GM23248 (cell line): ENCODE measurements at places on chromosomes 5 and 9.

DNA sequence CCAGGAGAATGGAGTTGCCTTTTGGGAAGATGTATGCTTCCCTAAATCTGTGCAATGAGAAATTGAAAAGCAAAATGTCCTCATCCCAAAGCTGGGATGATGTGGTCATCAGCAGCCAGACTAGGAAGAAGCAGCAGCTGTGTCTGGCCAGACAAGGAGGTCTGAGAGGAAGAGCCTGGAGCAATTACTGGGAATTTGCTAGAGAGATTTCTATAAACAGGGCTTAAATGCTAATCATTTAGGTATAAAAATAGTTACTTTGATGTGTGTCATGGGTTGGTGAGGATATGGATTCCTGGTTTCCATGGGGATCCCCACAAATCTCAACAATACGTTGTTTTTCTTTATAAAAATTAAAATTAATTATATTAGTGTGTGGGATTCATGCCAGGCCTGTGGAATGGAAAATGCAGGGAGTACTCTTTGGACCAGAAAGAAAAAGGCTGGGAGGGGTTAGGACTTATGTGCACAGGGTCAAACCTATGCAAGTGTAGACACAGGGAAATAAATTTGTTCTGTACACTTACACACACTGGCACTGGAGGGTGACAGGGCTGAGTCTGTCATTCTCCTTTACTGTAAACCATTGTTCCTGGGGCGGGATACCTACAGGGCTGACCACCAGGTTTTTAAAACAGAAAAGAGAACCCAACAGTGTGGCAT is 58.7 kb upstream of the TRPC7 start:
- DNase-seq = no peak

DNA sequence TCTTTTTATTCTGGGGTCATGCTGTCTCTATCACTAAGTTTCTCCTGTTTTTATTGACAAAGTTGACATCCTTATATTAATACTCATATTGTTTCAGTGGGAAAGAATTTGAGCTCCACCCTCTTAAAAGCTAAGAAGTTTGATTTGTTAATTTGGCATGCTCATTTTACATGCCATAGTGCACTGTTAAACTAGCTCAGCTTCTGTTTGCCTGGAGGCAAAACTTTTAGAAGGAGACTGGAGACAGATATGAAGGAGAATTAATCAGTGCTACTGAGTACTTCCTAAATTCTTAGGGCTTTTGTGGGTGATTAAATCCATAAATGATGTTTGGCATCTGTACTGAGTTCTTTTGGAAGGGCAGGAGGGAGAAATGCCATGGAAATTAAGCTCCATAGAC is 138.9 kb downstream of the NTRK2 start:
- DNase-seq = no peak

DNA sequence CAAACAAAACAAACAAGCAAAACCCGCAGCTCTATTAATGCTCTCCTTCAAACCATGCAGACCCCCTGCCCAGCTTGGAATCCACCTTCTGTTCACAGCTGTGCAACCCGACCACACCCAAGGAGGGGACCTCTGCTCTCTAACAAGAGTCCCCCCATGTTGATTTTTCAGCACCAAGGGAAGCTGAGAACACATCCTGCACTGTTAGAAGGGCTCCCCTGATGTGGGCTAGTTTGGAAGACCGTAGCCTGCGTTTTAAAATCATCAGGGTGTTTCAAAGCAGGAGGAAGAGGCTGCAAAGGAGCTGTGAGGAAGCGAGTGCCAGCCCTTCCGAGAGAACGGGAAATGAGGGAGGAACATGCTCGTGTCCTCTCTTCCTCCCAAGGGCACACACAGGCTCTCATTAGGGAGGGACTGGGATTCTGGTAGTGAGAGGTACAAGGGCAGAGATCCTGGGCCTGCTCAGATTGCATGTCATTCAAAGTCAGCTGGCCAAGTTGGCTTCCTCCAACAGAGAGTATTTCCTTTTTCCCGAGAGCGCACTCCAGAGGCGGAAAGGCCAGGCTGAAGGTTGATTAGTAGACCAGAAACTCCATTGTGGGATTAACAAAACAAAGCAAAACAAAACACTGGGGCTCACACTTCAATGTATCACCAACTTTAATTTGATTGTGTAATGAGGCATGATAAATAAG is 185.9 kb downstream of the SEMA6A start:
- DNase-seq = no peak

- DNase-seq = no peak
These were observed 2.4 kb downstream of the MRPS2 start for GRCh38 chr9:135502873-135503321.

DNA sequence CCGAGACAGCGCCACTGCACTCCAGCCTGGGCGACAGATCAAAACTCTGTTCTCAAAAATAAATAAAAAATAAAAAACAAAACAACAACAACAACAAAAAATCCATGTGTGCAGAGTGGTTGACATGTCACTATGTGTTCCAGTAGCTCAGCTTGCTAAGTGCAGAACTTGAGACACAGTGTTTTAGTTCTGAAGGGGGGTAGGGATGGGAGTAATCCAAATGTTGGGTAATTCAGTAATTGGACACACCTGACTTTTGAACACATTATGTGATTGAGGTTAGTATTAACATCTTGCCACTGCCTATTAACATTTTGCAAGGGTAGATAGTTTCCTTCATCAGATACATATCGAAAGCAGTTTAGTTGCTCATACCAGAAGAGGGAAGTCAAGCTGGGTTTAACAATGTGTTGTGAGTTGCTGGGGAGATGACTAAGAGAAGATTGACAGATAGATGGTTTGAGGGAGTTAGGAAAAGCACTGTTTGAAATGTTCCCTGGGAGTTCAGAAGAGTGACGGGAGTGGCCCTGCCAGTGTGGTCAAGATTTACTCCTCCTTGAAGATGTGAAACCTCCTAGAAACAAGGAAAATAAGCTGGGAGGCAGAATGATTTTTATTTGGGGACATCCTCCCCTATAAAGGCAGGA is 928 bp downstream of the HACD4 start:
- DNase-seq = peak; percentile 72

DNA sequence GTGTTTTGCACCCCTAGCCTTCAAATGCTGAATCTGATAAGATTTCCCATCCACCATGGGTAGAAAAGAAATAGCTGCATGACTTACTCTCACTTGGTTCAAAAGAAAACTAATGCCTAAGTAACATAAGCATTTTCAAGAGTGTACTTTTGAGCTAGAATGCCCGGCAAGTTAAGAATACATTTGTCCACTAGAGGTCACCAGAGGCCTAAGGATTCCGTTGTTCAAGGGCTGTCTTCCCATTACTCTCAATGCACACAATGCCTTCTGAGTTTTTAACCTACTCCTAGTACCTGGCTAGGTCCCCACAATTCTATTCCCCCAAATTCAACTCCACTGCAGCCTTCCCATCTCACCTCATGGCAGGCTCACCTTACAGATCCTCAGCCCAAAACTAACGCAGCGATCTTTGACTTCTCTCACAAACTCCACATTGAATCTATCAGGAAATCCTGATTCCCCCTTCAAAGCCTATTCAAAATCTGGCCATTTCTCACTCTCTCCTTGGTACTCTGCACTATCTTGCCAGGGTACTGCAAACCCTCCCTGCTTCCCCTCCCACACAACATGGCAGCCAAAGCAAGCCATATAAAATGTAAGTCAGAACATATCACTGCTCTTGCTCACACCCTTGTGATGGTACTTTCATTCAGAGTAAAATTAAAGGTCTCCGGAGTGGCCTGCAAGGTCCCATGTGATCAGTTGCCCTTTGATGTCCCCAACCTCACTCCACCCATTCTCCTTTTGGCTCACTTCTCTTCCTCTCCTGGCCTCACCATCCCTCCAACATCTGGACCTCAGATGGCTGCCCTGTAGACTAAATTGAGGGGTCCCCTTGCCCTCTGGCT is 13.4 kb downstream of the OXCT1 start:
- DNase-seq = peak; percentile 75

DNA sequence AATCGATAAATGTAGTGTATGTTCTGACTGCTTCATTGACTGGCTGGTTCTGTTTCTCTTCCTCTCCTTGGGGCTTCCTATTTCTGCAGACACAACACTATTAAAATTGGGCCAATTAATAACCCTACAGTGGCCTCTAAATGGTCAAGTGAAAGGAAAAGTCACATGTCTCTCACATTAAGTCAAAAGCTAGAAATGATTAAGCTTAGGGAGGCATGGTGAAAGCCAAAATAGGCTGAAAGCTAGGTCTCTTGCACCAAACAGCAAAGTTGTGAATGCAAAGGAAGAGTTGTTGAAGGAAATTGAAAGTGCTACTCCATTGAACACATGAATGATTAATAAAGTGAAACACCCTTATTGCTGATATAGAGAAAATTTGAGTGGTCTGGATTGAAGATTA is 58.2 kb downstream of the CCNH start:
- DNase-seq = no peak

DNA sequence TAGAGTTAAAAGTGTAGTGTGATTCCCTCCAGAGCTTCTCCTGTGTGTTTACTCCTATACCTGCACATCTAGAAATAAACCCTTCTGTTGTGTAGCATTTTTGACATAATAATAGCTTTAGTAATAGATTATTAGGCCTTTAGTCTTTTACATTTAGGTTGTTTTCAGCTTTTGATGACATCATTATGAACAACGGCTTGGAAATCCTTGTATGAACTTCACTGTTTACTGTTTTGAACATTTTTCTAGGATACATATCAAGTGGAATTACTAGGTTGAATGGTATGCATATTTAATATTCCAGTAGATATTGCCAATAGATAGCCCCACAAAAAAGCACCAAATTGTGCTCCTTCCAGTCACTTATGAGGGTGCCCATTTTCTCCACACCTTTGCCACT is 174.0 kb downstream of the ARHGAP26 start:
- DNase-seq = peak; percentile 51

DNA sequence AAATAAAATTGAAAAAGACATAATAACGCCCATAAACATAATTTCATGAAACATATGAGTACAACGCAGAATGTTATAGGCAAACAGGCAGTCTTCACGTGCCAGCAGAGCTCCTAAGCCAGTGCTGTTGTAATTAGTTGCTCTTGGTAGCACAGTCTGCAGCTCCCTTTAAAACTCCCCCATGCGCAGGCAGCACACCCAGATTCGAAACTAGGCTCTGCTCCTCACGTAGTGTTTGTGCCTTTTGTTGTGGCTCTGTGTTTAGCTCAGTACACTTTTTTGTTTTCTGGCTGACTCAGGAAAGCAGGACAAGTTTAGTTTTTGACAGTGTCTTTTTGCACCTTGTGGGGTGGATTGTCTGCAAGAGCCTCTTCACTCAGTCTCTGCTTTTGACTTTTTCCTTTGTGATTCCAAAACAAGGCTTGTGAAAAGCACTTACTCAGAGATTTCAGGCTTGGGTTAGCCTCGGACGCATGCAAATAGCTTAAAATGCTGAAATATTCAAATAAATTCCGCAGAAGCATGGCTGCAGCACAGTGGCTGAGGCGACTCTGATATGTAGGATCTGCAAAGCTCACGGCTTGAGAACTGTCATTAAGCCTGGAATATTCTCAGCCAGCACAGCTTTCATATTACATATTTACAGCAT is 113.6 kb downstream of the IRX1 start:
- no peak for DNase-seq

DNA sequence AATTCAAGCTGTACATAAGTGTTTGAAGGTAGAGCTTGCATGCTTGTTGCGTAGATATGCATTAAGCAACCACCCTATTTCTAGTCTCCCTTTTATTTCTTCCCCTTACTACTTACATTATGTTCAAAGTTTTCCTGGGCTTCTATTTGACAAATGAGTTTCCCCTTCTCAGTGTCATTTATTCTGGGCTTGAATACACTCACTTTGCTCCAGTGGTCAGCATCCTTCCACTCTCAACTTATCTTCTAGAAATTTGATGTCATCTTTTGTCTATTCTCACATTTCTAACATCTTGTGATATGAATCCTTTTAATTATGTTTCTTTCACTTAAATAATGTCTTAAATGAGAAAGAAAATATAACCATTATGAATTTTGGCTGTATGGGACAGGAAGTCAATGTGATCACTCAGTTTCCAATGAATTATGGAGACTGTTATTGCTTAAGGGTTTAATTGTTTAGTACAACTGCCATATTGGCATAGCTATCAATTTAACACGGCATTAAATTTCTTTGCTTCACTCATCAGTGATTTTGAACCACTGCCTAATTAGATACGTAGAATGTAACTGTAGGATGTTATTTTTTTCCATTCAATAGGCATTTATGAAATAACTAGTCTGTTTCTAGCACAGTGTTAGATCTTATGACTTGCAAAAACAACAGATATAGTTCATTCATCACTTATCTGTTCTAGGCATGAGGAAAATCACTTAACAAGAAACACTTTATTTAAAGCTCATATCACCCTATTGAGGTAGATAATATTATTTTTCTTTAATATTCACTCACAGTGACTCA is 105.5 kb upstream of the CDH12 start:
- no peak for DNase-seq

GRCh38 chr9:129575818-129576217 is 45.1 kb downstream of the C9orf50 start:
- peak; percentile 33 for DNase-seq

- peak; percentile 89 for DNase-seq
These were observed 587 bp downstream of the UBE2R2 start for GRCh38 chr9:33817327-33818166.

GRCh38 chr9:130198501-130199179 is 26.4 kb downstream of the NCS1 start:
- DNase-seq = no peak

DNA sequence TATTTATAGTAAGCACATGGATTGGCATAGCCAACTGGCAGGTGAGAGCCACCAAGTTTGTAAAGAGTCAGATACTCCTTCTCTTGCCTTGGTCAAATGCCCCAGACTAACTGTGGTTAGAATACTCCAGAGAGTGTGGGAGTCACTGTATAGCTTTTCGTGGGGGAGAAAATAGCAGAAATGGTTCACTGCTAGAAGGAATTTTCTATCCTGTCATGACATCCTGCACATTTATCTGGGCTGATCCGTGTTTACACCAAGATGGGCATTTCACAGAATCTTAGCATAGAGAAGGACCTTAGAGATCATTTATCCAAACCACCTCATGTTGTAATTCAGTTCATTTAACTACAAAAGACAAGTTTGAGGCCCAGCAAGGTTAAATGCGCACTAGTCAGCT is 460.8 kb downstream of the ENC1 start:
- DNase-seq = no peak

GRCh38 chr5:151585970-151586369 is 5.2 kb downstream of the FAT2 start:
- peak; percentile 43 for DNase-seq

GRCh38 chr9:115462623-115463022 is 344.7 kb upstream of the TNC start:
- no peak for DNase-seq

DNA sequence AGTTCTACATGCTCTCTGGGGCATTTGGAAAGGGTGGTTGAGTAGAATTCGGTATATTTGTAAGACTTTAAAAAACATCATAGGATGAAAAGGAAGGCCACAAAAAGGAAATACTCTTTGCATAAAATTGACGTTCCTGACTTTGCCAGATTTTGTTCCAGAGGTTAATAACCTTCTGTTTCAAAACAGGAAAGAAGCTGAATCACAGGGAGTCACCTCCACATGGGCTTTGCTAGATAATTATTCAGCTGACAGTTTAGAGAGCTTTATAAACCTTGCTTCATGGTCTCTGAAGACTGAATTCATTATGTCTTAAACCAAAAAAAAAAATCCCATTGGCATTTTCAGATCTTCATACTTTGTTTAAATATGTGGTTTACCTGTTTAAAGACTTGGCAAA is 203.7 kb downstream of the SEMA6A start:
- peak; percentile 54 for DNase-seq
